ENCODE measurements at places on chromosomes 16 and 17.

GRCh38 chr17:4134721-4135120, 8.1 kb downstream of the ZZEF1 start:
- DNase-seq: no peak

- DNase-seq: peak; percentile 87
Measured at GRCh38 chr16:86563469-86564345, 2.9 kb upstream of the FOXC2 start.

DNA sequence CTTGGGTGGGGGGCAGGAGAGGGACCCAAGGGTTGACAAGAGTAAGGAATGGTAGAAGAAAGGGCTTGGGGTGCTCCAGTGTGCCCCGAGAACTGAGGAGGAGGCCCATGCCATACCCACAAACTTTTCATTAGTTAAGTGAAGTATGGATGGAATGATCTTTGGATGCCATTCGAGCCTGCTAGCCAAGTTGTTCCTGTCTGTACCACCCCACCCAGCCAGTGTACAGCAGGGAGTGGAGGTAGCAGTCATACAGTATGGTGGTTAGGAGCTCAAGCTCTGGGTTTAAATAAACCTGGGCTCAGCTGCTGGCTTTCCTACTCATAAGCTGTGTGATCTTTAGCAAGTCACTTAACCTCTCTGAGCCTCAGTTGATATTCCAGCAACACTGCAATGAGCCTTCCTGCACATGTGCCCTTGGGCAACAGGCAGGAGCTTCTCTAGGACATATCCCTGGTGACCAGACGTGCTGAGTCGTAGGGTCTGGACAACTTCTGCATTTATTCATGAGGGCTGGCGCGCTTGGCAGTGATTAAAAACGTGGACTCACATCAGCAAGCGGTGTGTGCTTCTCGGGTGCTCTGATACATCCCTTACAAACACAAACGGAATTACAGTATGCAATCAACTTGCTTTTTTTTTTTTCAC, 22.9 kb downstream of the ITPRIPL2 start:
- DNase-seq: no peak

DNA sequence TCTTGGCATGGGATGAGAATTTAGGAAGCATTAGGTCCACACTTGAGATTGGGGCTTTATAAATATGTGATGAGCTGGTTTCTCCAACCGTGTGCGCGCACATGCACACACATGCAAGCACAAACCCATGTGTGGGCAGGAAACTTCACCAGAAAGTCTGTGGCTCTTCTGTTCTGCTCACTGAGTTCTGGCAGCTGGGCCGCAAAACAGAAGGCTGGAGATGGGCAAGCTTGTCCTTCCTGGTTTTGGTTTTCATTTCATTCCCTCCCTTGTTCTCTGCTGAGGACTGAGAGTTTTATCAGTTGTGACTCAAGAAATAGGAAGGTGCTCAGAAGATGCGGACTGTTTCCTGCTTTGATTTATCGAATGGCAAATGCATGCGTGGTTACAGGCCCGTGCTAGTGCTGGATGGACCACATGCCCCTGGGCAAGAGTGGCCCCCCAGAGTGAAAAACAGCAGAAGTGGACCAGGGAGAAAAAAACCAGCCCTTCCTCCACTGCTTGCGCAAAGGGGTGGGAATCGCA, 14.1 kb downstream of the MAP3K14 start:
- DNase-seq: no peak

GRCh38 chr17:17228521-17229279, 8.3 kb downstream of the FLCN start:
- DNase-seq: peak; percentile 22

DNA sequence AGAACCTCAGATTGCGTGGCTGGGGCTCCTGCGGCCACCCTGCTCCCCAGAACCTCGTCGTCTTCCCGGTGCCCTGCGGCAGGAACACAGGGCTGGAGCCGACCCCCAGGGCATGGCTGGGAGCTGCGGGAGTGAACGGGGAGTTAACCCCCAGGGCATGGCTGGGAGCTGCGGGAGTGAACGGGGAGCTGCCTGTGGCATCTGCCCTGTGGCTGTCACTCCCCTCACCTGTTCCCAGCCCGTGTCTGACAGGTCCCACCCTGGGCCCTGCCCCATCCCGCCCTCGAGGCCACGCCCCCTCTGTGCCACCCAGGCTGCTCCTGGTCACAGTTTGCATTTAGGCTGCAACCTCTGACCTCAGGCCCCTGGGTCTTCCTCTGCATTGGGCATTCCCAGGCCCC, 39.4 kb upstream of the ACSF3 start:
- DNase-seq: no peak

GRCh38 chr17:78291944-78292910, 60.8 kb downstream of the TMEM235 start:
- no peak for DNase-seq

DNA sequence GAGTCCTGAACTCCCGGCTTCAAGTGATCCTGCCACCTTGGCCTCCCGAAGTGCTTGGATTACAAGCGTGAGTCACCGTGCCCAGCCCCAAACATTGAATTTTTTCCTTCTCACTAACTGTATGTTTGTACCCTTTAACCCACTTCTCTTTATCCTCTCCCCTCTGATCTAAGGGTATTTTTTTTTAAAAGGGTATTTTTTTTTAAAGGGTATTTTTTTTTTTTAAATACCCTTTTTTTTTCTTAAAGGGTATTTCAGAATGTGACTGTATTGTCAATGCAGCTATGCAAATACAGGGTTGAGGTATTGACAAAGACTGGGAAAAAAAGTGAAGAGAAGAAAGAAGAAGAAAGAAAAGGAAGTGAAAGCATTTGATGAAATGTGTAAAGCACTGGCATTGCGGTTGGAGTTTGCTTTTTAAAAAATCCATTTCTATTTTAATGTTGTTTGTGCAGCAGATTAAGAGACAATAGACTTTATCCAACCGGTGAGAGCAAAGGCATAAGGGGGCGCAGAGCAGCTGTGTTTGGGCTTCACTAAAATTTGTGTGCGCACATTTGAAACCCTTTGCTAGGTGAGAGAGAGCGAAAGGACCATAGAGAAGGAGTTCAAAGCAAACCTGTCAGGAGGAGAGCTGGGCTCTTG, 42.4 kb downstream of the SYT17 start:
- DNase-seq: no peak

DNA sequence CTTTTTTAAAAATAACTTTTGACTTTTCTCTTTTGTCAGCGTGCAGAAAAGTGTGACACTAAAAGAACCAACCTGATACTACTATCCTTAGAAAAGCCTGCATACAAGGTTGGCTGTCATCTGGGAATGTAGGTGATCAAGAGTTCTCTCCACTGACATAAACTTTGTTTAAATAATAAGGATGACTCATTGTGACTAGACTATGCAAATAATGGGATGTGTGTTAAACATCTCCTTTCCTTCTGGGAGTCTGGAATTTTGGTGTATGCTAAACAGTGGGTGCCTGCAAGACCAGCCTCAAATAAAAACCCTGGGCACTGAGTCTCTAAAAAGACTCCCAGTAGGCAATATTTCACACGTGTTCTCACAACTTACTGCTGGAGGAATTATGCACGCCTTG, 373.4 kb downstream of the CNTNAP4 start:
- no peak for DNase-seq

DNA sequence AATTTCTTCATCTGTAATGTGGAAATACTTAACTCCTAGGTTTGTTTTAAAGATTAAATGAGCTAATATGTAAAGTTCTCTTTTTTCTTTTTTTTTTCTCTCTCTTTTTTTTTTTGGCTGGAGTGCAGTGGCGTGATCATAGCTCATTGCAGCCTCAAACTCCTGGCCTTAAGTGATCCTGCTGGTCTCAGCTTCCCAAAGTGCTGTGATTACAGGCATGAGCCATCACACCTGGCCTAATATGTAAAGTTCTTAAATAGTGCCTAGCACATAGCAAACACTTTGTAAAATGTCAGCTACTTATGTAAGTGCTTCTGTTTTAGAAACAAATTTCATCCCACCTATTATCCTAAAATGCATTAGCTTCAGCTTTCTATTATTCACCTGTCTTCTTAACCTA, 40.0 kb downstream of the TMC6 start:
- no peak for DNase-seq

GRCh38 chr16:55559933-55560516, 6.5 kb upstream of the CAPNS2 start:
- DNase-seq: no peak

- DNase-seq: no peak
Measured at GRCh38 chr17:7676533-7676932, 10.8 kb downstream of the TP53 start.

- no peak for DNase-seq
Measured at GRCh38 chr17:35892091-35893035, 12.2 kb upstream of the CCL5 start.

GRCh38 chr17:48523010-48523409, 7.8 kb downstream of the HOXB1 start:
- DNase-seq: no peak

GRCh38 chr16:57724531-57724930, 11.0 kb upstream of the KATNB1 start:
- DNase-seq: no peak

GRCh38 chr16:2535625-2536013, 2.2 kb upstream of the PDPK1 start:
- no peak for DNase-seq

GRCh38 chr16:66287416-66287815, 79.1 kb upstream of the CDH5 start:
- no peak for DNase-seq

Data from substantia nigra (tissue), 51 donors.